ENCODE measurements at places on chromosomes 2 and 18.

GRCh38 chr18:76977108-76977621 lies 154.8 kb downstream of the ZNF236 start:
- no peak for DNase-seq

GRCh38 chr18:37285825-37286224 lies 279.8 kb downstream of the CELF4 start:
- DNase-seq: no peak

DNA sequence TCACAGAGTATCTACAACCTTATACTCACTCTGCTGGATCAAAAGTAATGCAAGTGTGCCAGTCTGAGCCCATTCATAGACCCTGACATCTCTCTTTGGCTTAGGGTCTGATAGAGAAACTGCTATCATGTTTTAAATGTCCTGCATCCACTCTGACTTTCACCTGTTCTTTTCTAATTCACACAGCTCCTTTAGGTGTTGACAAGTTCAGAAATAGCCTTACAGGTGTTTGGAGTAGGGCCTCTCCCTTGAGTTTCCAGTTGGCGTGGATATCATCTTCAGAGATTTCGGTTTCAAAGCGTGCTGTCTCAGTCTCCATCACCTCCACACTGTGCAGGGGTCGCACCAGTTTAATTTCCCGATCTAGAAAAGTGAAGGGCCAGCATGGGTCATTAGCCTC lies 150.3 kb downstream of the PLEKHA3 start:
- no peak for DNase-seq

DNA sequence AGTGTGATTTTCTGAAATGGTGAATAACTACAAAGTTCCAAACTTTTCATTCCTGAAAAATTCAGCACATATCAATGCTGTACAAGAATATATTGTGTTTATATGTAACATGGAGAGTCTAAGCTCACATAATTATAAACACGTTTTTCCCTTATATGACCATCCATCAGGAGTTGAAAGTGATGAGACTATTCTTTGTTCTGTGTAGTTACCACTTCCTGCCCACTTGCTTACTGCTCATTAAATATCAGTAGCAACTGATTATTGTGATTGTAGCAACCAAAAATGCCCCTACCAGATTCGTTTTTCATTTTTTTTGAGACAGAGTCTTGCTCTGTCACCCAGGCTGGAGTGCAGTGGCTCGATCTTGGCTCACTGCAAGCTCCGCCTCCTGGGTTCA lies 30.8 kb downstream of the OTX1 start:
- no peak for DNase-seq

DNA sequence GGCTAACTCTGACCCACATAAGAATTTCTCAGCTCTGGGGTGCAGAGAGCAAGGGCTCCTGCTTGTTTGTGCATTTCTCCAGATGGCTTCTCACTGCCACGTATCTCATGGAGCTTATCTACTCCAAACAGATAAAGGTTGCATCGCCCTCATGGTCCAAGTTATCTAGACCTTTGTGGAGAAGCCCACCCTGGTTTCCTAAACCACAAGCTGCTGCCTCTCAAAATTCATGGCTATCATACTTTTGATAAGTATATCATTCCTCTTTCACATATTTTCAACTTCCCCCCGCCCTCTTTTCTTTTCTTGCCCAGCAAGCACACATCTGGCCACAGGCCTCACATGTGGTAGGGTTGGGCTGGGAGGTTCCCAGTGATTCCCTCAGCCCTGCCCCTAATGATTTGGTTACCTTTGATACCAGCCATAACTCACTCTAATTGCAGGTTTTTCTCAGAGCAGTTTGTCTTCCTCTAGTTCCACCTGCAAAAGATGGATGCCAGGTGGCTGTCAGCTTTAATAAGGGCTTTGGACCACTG lies 146.0 kb downstream of the RHBDD1 start:
- no peak for DNase-seq

Data from iPS DF 19.7 (cell line).